HL-60 (cell line): ENCODE measurements at places on chromosomes 11 and 22.
A peak's percentile ranks its signal among the peaks of the same experiment; 100 is the strongest.

GRCh38 chr11:117872975-117873827, 3.3 kb downstream of the FXYD6 start:
- no peak for DNase-seq

DNA sequence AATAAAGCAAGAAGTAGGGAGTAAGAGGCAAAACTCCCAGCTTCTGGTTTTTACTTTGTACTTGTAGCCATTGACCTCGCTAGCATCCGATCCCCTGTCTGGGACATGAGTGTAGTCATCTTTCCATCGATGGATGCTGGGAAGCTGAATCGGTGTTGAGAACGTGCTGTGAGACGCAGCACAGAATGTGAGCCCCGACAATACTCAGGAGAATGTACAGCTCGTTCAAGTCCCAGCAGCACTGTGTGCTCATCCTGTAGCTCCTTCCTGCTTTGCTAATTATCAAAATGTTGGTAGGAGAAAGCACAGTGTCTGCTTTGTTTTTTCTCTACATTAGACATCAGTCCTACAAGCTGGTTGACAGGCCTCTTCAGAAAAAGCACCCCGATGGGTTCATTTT, 56.6 kb downstream of the JAM3 start:
- DNase-seq, result no peak

DNA sequence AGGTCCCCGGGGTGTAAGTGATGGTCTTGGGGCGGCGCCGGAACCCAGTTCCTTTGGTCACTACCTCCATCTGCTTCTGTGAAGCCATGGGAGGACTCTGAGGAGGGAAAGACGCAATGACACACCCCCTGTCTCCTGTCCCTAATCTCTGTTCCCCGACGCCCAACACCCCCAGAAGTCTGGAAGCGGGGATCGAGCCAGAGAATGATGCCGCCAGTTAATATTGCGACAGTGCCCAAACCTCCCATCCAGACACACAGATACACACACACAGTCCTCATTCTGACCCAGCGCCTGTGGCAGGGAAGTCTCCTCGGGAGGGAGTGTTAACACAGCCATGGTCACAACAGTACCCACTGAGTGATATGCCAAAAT, 352 bp downstream of the C22orf23 start:
- DNase-seq, result no peak

DNA sequence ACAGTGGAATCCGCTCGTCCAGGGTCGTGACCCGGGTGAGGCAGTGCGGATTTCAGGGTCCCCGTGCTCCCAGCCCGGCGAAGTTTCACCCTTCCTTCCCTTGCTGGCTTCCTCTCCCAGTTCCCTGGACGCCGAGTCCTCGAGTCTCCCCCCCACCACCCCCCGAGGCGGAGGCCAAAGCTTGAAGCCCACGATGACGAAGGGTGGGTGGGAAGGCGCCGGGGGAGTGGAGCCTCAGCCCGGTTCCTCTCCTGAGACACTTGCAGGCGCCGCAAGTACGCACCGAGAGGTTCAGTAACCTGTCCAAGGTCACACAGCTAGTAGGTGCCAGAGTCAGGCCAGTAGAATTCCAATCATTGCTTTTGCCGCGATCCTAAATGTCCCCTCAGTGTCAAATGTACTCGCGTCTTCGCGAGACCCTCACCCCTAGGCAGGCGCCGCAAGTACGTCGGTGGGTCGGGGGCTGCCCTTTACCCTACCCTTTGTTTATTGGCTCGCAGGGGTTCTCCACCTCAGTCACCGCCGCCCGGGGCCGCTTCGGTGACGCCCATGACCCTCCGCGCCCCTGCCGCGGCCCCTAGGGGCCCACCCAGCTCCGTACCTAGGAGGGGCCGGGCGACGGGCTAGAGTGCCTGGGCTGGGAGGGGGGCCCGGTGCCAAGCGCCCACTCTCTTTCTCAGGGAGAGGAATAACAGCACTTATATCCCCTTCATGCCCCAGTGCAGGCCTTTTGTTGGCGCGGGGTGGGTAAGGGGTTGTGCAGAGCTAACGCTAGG, 5.7 kb upstream of the CHRM1 start:
- DNase-seq, result no peak

DNA sequence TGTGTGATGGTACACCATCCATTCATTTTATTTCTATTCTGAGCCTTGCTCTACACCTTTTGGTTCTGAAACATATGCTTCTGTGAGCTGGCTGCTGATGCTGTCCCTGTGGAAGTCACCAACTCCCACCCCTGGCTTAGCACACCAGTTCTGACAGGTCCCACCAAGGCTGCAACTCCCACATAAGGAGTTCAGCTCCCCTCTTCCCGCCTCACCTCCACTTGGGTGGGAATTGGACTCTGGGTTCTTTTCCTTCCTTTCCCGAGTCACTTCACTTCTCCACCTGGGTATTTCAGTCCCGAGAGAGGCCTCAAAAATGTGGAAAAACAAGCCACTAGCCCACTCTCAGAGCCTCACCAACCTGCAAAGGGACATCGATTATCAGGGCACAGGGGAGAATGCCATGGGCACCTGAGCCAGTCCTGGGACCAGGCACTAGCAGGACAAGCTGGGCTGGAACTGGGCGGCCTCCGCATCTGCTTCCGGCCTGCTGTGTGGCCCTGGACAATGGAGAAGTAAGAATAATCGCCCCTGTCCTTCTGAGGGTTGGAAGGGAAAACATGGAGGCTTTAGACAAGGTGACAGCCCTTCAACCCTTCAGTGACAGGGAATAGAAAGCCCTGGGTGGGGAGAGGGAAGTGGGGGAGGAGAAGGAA, 80.1 kb downstream of the IGLL1 start:
- DNase-seq, result no peak

- DNase-seq, result no peak
These were observed 276.9 kb downstream of the KIRREL3 start for GRCh38 chr11:126723665-126724045.

DNA sequence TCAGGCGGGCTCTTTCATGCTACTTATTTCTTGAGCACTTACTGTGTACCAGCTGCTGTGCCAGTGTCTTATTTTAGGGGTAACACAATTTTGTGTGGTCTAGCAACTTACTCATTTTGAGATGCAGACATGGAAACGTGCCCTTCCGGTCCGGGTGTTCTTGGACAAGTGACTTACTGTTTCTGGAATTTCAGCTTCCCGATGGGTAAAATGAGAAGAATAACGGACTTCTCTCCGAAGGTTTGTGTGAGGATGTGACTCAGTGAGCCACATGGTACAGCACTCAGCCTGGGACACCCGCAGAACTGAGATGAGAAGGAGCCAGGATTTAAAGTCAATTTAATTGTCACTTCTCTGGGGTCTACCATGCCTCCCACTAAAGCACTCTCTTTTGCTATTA, 114.5 kb upstream of the SYT13 start:
- DNase-seq, result no peak

GRCh38 chr11:112724496-112724790, 236.8 kb upstream of the NCAM1 start:
- DNase-seq, result no peak

GRCh38 chr11:125164422-125165110, at the start of gene PKNOX2:
TSS of gene PKNOX2 (plus strand) at chr11:125164751. CDS start at chr11:125351306, 186,555 bp downstream.
- no peak for DNase-seq

GRCh38 chr11:74559934-74560309, 32.5 kb upstream of the POLD3 start:
- no peak for DNase-seq

DNA sequence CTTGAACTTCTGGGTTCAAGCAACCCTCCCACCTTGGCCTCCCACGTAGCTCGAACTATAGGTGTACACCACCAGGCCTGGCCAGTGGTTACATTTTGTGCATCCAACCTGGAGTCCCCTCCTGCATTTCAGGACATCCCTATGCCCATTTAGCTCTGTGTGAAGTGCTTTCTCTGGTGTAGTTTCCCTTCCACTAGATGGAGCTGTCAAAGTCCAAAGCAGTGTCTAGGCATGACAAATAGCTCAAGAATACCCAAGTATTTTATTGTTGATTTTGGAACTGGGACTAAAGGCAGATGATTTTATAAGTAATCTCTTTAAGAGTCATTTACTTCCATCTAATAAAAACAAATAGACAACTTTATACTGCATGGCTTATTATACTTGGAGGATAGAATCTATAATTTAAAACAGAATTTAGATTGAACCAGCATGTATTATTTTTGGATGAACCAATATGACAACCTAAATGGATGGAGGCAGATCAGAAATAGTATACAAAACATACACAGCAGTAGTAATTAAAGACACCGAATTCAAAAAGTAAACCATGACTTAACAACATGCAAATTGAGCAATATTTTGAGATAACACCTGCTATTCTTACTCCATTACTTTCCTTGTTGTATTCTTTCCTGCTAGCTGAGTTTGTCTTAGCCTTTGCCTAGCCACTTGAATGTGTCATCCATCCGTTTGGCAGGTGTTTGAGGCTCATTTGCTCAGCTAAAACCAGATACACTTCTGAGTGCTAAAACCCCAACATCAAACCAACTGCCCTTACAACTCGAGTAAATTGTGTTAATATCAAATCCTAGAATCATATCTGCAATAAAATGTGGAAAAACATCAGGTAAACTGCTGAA, 37.7 kb downstream of the EIF4ENIF1 start:
- DNase-seq, result peak; percentile 39

GRCh38 chr22:38040953-38041759, 16.0 kb upstream of the PICK1 start:
- no peak for DNase-seq

GRCh38 chr11:17793642-17794170, 59.1 kb downstream of the KCNC1 start:
- no peak for DNase-seq

GRCh38 chr11:73126804-73127480, 15.2 kb downstream of the FCHSD2 start:
- no peak for DNase-seq

DNA sequence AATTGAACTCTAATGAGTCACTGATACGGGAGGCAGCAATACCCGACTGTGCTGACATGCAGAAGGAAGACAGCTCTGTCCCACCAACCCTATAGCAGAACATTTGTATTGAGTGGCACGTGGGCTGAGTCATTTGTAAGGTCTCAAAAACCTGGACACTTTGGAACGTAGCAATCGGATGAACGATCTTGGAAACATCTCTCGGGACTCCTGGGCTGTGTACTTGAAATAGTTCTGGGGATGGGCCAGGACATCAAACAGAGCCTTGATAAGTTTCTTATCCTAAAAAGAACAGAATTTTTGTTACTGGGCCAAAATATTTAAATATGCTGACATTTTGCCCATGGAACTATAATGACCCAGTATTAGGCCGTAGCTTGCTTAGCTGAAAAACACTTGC, 17.1 kb upstream of the NRIP3 start:
- no peak for DNase-seq

DNA sequence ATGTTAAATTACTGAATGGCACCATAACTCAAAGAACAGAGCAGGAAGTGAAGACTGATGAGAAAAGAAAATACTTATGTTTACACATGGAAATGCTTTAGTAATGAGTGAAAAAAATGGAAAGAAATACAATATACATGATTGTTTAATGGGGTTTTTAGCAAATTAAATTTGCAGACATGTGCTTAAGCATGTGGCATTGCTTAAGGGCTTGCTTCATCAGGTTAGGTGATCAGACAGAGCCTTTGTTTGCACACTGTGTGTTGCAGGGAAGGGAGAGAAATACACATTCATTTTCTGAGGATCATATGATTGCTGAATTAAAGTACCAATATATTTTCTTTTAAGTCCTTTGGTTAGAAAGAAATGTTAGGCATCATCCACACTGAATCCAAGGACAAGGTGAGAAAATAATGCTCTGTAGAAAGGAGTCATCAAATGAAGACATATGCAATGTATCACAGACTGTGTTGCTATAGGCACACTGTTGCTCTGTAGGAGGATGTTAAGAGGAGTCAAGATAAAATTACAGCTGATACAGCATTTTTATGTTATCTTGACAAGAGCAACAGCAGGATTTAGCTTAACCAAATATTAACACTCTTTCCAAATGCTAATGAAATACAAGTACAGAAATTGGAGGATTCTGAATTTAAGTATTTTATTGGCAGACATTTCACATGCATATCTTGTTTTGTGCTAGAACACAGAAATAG, 23.4 kb upstream of the ARHGAP20 start:
- no peak for DNase-seq

GRCh38 chr22:24053481-24054226, 42.5 kb downstream of the CABIN1 start:
- DNase-seq, result peak; percentile 45

- peak; percentile 68 for DNase-seq
These were observed 5.9 kb upstream of the ATF4 start for GRCh38 chr22:39514373-39514973.

GRCh38 chr11:11850668-11851067, 8.9 kb downstream of the USP47 start:
- DNase-seq, result no peak
